ENCODE measurements at places on chromosomes 2 and 18.

DNA sequence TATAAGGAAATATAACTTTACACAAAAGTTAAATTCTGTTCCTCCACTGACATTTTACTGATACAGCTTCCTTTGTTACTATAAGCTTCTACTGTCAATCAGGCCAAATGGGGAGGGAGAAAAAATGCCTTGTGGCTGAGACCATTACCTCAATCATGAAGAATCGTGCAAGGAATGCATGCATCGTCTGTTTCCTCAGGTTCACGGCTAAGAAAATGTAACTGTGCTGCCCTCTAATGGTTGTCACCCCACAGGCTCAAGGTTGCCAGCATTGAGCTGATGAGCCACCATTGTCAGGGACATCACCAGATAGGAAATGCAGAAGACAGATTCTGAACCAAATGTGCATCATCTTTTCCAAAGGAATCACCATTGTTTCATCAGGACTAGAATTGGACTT is 426.9 kb downstream of the CDH2 start:
- DNase-seq, result no peak

- no peak for DNase-seq
These were observed 22.2 kb upstream of the ATOH8 start for GRCh38 chr2:85731606-85732005.

DNA sequence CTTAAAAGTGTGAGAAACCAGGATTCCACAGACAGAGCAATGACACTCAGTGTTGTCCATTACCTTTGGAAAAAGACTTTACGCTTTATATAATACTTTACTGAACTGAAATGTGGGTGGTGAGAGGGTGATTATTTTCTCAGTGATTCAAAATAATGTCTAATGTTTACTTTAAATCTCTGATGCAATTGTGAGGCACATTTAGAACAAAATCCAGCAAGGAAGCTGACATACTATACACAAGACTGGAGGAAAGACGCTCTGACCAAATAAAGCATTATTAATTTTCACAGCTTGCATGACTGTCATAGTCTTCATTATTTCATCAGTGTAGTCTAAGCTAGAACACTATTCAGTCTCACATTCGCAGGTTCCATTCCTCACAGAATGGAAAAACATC is 34.1 kb upstream of the STAT1 start:
- no peak for DNase-seq

DNA sequence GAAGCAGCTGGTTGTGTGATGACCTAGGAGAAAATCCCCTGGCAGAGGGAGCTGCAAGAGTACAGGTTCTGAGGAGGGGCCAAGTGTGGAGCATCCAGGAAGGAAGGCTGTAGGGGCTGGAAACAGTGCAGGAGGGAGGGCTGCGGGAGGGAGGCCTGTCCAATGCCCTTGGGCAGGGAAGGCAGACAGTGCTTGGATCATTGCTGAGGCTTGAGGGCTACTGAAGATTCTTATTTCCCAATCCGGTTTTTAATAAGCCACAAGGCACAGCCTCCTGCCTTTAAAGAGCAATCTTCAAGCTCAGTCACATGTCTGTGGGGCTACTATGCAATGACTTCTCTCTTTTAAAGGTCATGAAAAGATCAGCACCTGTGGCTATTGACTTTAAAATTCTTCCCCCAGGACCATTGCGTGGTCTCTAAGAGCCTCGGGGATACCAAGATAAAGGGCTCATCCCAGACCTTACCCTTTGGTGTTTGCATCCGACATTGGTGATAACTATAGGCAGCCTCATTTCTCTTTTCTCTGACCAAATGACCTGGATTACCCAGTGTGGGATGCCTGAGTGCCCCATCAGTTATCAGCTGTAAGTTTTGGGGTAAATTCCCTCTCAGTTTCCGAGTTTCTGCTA is 149.6 kb downstream of the DOCK10 start:
- DNase-seq, result no peak

GRCh38 chr2:205837663-205838062 is 155.4 kb downstream of the NRP2 start:
- no peak for DNase-seq

DNA sequence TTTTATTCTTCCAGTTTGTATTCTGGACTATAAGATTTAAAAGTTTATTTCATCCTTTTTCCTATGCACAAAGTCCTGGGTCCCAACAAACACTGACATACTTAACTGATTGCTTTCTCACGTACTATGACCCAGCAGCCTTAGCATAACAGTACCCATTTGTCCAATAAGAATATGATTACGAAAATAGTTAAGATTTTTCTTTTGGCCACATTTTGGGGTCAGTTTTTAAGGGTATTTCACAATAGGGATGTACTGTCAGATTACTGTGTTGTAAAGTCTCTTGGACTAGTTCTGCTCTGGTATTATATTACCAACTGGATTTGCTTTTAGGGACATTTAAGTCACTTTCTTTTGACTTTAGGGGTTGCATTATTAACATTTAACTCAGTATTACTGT is 46.1 kb downstream of the TTC39C start:
- DNase-seq, result no peak

DNA sequence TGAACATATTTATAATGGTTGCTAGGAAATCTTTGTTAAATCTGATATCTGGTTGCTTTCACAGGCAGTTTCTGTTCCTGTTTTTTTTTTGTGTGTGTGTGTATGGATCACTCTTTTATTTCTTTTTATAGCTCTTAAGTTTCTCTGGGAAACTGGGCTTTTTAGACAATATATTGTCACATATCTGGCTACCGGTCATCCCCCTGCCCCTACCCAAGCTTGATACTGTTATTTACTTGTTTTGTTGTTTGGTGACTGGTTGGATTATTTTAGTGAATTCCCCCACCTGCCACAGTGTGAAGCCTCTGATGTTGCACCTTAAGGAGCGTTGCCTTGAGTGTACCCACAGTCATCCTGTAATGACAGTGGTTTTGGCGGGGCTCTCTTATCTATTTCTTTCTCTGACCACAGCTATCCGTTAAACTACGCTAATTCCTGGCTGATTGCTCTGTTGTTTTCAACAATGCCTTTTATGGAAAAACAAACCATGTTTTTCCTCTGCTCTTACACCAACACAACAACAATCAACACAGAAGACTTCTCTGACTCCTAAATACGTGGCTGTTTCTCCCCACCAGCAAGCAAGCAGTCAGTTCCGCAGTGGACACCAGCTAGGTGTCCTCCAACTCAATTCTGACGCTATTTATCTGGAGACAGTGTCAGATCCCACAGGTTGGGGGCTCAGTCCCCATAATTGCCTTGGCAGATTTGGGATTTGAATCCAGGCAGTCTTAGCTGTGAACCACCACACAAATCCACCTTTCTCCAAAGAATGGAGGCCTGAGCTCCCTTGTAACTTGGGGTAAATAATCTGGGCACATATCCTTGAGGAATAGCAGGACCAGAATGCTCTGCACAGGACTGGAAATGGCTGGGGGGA is 10.9 kb downstream of the GNLY start:
- no peak for DNase-seq

DNA sequence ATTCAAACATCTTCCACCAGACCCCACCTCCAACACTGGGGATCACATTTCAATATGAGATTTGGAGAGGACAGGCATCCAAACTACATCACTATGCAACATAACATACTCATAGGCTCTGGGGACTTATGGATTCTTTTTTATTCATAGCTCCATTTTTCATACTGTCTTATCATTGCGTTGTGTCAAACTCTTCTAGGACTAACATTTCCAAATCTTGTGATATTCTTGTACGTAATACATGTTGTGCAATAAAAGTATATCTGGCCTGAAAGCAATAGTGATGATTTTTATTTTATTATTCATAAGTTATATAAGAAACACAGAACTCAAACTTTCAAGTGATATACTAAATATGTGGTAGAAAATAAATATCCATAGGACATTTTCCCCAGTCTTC is 60.6 kb upstream of the ACTR3 start:
- no peak for DNase-seq

- no peak for DNase-seq
These were observed at the start of gene PLCD4 for GRCh38 chr2:218607436-218608115. Gene PLCD4 (plus strand): TSS chr2:218607899. CDS start chr2:218615740, 7,841 bp downstream.

GRCh38 chr2:83665894-83666293 is 793.2 kb downstream of the SUCLG1 start:
- DNase-seq, result no peak
